Stimulated activated CD8-positive, alpha-beta memory T cell treated with anti-CD3 and anti-CD28 coated beads, Interleukin-12 subunit alpha, Interleukin-12 subunit beta, amount 100 ng/mL, for 1 hour (primary cell): ENCODE measurements at places on chromosomes 11 and 22.

DNA sequence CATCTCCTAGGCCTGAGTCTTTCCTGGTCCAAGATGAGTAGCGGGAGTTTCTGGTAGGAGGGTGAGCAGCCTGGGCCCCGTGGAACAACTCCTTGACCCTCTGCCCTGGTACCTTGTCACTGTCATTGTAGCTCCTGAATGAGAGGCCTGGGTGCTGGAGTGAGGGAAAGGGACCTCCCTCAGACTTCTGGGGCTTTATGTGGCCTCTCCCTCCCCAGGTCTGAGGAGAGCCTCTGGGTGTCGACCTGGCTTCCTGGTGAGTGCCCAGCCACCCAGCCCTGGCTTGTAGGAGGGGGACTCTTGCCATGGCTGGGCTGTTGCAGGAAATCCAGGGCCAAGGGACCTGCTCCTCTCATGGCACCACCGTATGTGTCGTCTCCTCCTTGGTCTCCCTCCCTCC lies 3.9 kb downstream of the P2RY2 start:
- DNase-seq, result no peak

GRCh38 chr11:134471087-134471715 lies 59.2 kb upstream of the B3GAT1 start:
- DNase-seq, result no peak

- DNase-seq, result no peak
Measured at GRCh38 chr22:42857845-42858481, 890 bp upstream of the ARFGAP3 start.

DNA sequence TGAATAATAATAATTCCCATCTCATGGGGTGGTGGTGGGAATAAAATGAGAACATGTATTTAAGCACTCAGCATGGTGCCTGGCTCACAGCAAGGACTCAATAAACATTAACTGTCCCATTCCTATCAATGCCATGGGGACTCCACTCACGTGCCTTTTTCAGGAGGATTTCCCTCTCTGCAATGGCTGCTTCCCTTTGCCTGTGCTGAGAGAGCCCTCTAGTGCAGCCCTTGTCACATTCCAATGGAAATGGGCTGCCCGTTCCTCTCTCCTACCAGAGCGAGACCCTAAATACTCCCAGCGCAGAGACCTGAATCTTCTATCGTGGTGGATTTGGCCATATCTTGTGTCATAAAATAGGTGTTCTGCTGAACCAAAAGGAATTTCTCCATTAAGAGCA lies 621.5 kb upstream of the B3GAT1 start:
- no peak for DNase-seq

- DNase-seq, result no peak
Measured at GRCh38 chr11:57460022-57460757, at the start of gene RTN4RL2. RTN4RL2 (plus strand) TSS chr11:57460528; CDS start chr11:57460866, 338 bp downstream.

DNA sequence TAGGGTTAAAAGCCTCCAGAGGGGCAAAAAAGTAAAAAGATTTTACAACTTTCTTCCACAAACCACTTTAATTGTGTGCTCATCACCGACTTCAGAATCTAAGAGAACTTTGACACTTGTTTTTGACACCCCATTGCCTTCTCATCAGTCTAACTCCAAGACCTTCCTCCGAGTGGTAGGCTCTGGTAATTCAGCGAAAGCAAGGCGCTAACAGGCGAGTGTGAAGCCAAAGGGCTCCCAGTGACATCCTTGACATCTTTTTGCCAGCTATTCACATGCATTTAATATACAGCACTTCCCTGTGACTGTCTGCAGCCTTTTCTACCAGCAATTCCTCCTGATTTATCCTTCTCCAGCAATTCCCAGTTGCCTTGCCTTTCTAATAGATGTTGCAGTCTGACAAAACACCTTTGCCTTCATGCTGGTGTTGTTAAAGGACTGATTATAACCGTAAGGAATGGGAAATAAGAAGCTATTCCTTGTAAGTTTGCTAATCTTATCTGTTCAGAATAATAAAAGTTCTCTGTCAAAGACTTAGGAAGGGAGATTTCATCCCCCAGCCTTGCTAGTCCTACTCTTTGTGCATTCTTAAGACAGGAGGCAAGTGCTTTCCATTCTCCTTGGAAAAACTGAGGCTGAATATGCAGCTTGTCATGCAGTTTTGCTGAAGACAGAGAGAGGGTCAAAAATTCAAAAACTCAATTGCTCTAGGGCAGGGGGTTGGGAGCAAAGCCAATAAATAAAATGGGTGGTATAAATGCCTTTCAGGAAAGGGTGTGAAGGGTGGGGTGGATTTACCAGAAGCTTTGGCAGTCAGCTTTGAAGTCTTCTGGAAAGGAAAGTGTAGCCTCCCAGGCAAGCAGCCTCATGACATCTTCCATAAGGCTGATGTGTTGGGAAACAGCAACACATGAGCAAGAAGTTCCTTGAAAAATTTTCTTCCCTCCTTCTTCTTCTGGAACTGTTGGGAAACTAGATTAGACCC lies 39.1 kb downstream of the SNX19 start:
- no peak for DNase-seq

DNA sequence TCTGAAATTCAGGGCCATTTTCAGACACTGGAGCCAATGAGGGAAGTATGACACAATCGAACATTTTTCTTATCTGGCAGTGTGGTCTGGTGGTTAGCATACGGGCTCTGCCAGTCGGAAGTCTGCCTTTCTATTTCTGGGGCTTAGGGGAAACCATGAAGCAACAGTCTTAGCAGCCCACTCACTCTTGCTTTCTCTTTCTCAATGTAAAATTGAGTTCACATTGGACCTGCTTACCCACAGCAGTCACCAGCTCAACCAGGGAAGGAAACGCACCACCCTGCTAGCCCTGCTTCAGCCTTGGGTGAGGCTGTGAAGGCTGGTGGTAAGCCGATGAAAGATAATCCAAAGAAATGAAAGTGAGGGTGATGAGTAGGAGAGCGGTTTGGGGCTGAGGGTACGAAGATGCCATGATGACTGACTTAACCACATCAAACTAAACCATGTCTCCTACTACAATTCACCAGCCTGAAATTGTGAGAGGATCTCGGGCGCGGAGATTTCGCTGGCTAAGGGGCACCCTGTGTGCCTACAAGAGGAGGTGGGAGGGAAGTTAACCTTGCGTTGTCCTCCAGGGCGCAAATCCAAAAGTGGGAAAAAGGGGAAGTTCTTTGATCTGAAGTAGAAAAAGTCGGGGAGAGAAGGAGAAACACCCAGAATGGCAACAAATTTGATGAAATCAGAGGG lies 2.0 kb upstream of the LMO2 start:
- peak; percentile 27 for DNase-seq

DNA sequence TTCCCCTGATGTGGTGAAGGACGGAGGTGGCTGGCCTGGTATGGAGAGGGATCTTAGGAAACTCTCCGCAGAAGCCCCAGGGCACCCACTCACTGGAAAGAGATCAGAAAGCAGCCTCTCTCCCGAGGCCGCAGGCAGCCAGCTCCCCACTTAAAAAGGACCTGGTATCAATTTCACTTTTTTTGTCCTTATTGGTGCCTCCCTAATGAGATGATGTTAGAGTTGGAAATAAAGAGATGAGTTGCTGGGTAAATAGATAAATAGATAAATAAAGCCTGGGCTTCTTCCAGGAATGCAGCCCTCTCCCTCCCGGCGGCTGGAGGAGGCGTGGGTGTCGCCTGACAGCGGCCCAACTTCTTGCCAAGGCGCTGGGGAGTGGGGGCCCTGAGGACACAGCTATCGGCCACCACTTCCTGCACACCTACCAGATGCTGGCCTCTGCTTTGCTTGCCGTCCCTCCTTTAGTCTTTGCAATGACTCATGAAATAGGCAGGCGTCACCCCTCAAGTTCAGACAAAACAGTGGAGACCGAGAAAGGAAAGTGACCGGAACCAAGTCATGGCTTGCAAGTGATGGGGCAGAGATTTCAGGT lies 42.9 kb downstream of the LINC01488 start:
- no peak for DNase-seq

- no peak for DNase-seq
Measured at GRCh38 chr11:36281850-36282249, 7.4 kb downstream of the COMMD9 start.

GRCh38 chr11:23755769-23756168 lies 741.1 kb upstream of the LUZP2 start:
- no peak for DNase-seq

GRCh38 chr11:74725701-74726100 lies 5.5 kb downstream of the CHRDL2 start:
- no peak for DNase-seq

DNA sequence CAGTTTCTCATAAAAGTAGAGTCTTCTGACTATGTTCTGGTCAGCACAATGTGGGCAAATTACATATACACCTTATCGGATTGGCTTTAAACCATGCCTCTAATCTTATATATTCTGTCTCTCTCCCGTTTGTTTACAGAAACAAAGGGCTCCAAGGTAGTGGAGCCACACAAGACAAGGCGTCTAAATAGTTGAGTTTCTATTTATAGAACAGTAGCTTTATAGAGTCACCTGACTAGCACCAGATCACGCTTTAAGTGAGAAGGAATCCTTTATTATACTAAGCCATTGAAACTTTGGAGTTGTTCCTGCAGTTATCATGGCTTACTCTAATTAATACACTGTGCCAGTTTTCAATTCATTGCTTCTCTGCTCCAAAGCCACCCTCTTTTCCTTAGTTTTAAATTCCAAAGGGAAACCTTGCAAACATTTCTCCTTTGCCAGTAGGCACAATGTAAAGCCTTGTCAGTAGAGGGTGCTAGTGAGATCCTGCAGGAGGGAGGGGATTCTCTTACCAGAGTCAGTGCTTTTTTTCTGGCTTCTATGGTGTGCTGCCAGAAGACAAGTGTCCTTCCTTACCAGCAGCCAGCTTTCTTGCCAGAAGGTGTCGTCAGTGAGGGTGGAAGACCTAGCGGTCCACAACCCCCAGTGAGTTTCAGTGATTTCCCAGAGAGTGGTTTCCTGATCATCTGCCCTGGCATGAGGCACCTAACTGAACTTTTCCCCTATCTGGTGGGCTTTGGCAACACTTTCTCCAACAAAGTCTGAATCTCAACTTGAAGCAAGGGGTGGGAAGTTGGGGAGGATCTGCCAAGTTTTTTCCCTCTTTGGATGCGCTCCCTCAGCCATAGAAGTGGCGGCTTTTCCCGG lies 71.7 kb downstream of the RAB38 start:
- DNase-seq, result no peak

GRCh38 chr11:68582416-68583040 lies 101.8 kb upstream of the GAL start:
- DNase-seq, result no peak

DNA sequence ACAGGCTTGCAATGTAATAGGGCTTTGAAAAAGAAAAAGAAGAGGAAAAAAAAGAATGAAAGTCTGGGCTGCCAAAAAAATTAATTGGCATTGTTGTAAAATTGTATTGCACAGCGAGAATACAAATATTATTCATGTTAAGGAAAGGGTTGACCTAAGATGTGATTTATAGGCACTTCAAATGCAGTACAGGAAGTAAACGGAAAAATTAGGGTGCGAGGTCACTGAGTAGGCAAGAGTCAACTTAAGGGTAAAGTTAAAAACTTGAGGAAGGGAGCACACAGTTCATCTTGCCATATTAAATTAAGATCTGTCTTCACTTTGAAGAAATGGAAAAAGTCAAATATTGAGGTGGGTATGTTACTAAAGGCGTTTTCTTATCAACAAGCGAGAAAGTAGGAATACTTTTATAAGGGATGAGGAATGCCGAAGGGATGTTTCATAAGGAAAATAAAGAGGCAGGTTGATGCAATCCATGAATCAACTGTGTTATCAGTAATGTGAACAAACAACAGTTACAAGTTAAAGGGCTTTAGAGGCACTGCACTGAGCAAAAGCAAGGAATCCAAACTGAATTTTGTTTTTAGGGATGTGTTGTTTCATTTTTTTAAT lies 123.0 kb downstream of the WT1 start:
- DNase-seq, result no peak

DNA sequence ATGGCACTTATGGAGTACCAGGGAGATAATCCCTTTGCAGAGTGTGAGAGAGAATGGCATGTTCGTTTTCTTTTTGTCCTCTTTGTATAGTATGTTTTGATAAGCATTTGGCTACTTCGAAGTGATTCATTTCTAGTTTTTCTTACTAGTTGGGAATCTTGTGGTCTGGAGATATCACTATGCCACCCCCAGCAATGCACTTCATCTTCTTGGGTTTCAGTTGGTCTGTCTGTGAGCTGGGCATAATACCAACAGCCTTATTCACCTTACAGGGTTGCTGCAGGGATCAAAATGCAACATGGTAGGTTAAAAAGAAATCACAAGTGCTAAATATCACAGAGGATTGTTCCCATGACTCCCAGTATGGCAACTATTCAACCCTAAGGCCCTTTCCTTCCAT lies 387.8 kb upstream of the CADM1 start:
- DNase-seq, result no peak

- no peak for DNase-seq
Measured at GRCh38 chr11:26964339-26964738, 29.6 kb upstream of the FIBIN start.

DNA sequence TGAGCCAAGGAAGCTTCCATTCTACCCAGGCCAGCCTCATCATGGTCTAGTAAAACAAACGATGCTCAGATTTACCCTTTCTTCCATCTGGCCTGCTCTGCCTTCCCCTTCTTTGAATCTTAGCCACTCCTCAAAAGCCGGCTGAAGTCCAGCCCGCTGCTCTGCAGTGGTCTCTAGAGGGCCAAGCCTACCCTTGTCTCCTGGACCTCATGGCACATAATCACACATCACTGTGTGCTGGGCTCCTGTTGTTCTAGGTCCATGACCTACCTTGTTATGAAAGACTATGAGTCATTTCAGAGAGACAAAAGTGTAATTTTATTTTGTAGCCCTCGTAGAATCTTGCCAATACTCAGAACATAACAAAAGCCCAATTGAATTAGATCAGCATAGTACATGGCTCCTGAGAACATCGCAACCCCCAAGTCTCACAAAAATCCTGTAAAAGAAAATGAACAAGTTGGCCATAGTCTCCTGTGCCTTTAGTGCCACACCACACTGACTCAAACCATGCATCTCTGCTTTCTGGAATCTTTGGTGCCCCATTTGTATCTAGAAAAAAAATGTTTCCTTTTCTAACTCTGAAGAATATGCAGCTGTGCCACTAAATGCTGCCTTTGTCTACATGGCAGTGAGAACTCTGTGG lies 192.7 kb downstream of the OPCML start:
- no peak for DNase-seq

DNA sequence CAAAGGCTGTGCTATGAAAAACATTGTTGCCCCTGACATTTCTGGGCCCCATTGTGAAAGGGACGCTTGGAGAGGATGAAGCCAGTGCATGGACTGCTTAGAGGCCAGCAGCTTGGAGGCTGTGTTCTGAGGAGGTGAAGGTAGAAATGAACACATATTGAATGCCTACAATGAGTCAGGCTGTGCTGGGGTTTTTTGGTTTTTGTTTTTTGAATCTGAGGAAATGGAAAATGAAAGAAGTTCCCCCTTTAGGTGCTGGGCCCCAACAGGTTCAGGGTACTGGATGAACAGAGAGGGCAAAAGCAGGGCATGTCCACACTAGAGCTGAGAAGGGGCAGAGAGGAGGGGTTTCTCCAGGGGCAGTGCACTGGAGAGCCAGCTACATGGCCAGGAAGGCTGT lies 166.1 kb upstream of the API5 start:
- DNase-seq, result no peak
